ENCODE measurements at places on chromosomes 7 and 10. TPM values are rescaled to one million over a fixed set of nuclear protein-coding genes. Genes with fewer than 3 reads are reported as not detected.

GRCh38 chr10:133355991-133356390, 1.8 kb downstream of the FUOM start:
- H3K4me3 ChIP-seq, result peak overlapping the region; percentile 68
- peaks cover 2% of the 10 kb centered on the region for H3K36me3 ChIP-seq
- H3K27me3 ChIP-seq, result no peaks in the 10 kb centered on the region

DNA sequence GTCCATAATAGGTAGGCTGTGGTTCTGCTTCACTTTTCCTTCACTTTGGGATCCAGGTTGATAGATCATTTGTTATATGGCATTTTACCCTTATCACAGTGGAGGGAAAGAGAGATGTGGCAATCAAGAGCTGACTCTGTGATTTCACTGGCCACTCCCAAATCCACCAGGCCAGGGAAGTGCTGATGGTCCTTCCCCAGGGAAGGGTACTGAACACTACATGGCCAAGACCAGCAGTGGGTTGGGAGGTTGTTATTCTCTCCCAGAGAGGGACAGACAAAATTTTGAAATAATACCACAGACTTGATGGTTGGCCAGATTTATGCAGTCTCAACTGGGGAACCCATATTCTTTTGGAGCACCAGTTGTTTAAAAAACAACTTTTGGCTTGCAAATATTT, 102.5 kb downstream of the SND1 start:
- no peaks in the 10 kb centered on the region for H3K4me1 ChIP-seq
- H3K4me3 ChIP-seq, result no peak overlapping the region
- H3K27me3 ChIP-seq, result no peaks in the 10 kb centered on the region
- peaks cover 12% of the 10 kb centered on the region for H3K36me3 ChIP-seq
- no peak for DNase-seq
- no peak overlapping the region for H3K27ac ChIP-seq

GRCh38 chr7:44114586-44115310, 8.6 kb downstream of the POLD2 start:
- H3K36me3 ChIP-seq, result peaks cover 27% of the 10 kb centered on the region
- H3K4me1 ChIP-seq, result peaks cover 7% of the 10 kb centered on the region
- H3K27ac ChIP-seq, result no peak overlapping the region
- H3K27me3 ChIP-seq, result no peaks in the 10 kb centered on the region

DNA sequence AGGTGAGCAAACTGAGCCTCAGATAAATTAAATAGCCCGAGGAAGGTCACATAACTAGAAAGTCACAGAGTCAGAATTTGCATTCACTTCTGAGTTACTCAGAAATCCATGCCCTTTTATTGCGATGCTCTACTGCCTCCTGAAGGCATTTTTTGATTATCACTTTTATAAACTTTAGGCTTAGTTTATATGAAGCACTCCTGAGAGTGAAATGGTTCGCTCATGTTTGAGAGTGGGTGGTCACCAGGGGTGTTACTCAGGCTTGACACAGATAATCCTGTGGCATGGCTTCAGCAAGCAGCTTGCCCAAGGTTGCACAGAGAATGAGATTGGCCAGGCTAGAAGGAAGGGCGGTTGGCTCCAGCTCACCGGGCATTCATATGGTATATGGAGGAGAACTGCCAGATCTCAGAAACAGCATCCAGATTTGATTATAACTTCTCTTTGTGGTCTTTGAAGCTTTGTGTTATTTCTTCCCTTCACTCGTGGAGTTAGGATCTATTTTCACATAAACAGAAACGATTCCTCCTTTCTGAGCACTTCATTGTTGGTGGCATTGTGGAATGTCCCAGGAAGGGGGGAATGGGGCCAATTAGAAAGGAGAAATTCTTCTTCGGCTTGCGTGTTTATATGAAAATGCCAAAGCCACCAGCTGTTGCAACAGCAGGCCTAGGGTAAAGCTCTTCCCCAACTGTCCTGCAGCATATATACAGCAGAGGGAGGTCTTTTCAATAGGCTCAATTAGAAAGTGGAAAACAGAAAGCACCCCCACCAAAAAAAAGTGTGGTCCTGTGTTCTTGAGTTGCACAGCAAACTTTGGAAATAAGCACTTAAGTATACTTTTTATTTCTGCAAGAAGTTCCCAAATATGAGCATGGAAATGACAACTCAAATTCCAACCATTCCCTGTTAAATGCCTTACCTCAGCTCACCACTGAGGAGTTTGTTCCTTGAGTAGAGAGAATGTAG, 628.8 kb downstream of the SUGCT start:
- no peaks in the 10 kb centered on the region for H3K36me3 ChIP-seq
- H3K27ac ChIP-seq, result no peak overlapping the region
- no peaks in the 10 kb centered on the region for H3K4me1 ChIP-seq
- H3K27me3 ChIP-seq, result no peaks in the 10 kb centered on the region
- DNase-seq, result peak; percentile 8
- no peak overlapping the region for H3K4me3 ChIP-seq

- no peak overlapping the region for H3K27ac ChIP-seq
- H3K4me3 ChIP-seq, result no peak overlapping the region
Observed at GRCh38 chr7:50416527-50417182, 33.5 kb downstream of the FIGNL1 start.

GRCh38 chr7:99362801-99363200, 11.7 kb upstream of the ARPC1B start:
- no peaks in the 10 kb centered on the region for H3K4me1 ChIP-seq
- no peak for DNase-seq
- H3K27me3 ChIP-seq, result no peaks in the 10 kb centered on the region
- H3K36me3 ChIP-seq, result peaks cover 88% of the 10 kb centered on the region

DNA sequence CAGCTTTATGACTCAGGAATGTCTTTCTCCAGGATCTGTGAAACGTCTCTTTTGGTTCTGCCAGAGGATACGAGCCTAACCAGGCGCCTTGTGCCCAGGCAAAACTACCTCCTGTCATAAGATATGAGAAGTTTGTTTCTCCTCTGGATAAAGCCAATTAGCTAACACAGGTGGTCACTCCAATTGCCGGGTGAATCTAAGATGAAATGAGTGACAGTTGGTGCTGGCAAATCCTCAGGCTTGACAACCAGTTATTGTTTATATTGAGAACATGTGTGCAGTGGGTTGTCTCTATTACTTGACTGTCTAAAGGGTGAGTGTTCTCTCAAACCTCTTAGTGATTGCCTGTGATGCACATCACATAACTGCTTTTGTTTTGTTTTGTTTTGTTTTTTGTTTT, 449.1 kb downstream of the XPNPEP1 start:
- no peaks in the 10 kb centered on the region for H3K4me1 ChIP-seq
- no peak overlapping the region for H3K27ac ChIP-seq
- DNase-seq, result no peak
- H3K27me3 ChIP-seq, result no peaks in the 10 kb centered on the region

CRHR2 gene
- not detected for total RNA-seq

ASB13 gene
- total RNA-seq, result 20.7 TPM

Measured in MCF 10A (cell line).